ENCODE measurements at places on chromosomes 3 and 15.

GRCh38 chr3:45568848-45569762 is 25.4 kb upstream of the LIMD1 start:
- DNase-seq, result no peak

GRCh38 chr3:81764665-81765064 is 3.2 kb upstream of the GBE1 start:
- no peak for DNase-seq

DNA sequence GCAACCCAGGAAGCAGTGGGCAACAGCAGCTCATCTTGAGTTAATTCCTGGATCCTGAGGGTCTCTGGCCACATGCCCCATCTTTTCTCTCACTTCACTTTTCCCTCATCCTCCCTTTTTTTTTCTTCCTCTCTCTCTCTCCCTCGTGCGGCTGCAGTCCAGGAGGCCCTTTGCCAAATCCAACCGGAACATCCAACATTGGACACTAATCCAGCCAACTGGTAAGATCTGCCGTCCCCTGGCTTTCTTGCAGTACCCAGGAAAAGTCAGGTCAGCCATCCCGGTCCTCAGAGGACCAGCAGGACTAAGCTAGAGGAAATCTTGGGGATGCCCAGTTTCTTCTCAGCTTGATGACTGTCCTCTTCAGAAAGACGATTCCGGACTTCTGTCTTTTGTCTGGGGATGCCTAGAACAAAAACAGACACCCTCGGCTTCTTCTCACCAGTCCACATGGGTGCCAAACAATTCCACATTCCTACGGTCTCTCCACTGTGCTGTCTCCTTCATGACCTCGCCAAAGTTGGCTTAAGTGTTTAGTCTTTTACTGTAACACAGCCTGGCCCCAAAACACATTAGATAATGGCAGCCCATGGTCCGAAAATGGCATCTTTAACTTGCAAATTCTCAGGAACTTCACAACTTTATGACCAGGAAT is 115.6 kb downstream of the GSK3B start:
- no peak for DNase-seq

DNA sequence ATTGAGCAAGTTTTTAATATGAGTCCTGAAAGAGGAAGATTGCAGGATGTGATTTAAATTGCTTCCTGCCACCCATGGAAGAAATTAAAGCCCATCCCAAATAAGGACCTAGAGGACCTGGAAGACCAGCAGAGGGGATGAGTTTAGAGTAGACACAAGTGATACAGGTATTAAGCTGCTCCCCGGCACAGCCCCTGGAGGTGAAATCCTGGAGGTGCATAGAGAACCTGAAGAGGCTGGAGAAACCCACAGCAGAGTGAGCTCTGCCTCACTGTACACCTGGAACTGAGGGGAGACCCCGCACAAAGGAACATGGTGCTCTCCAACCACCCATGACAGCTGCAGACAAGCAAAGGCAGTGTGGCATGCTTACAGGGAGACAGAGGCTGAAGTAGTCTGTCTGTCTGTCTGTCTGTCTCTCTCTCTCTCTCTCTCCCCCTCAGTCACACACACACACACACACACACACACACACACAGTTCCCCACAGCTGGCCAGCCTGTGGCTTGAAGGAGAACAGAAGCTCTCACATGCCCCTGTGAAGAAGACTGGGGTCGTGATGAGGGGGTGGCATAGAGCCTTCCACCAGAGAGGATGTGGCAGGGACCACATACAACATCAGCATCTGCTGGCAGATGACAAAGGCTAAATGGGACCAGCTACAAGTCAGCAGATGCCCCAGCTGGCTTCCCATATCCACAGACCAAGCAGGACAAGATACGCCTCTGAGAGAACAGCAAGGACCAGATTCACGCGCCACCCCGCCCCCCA is 38.1 kb downstream of the FSIP1 start:
- DNase-seq, result no peak
